ENCODE measurements at places on chromosomes 13 and 19.
A peak's percentile ranks its signal among the peaks of the same experiment; 100 is the strongest.

DNA sequence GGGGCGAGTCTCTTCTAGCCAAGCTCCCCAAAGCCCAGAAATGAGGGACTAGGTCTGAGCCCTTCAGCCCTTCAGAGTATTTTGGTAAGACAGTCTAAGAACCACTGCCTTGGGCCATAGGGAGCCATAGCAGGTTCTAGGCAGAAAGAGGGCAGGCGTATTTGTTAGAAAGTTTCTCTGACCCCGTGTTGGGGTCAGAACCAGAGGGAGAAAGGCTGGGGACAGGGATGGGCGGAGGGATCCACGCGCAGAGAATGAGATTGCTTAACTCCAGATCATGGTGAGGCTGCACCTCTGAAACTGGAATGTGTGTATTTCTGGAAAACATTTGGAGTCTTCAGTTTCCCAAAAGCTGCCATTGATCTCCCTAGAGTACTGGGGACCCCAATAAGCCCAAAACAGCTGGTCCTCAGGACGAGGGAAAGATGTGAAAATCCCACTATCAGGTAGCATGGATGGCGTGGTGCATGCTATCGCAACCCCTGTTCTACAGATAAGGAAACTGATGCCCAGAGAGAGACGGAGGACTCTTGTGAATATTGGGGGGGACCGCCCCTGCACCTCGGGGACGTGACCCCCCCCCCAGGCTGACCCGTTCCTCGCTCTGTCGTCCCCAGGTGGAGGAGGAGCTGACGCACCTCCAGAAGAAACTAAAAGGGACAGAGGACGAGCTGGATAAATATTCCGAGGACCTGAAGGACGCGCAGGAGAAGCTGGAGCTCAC, 703 bp upstream of the TPM4 start:
- DNase-seq: no peak

DNA sequence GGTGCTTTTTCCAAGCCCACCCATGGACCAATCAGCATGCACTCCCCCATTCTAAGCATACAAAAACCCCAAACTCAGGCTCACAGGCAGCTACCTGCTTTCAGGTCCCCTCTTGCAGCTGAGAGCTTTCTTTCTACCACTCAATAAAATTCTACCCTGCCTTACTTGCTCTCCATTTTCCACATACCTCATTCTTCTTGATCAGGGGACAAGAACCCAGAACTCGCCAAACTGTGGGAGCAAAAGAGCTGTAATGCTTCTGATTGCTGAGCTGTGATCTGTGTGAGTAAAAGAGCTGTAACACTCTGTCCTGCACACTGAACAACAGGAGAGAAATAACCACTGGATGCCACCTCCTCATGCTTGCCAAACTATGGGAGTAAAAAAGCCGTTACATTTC, 972.1 kb downstream of the SLITRK5 start:
- DNase-seq: no peak

DNA sequence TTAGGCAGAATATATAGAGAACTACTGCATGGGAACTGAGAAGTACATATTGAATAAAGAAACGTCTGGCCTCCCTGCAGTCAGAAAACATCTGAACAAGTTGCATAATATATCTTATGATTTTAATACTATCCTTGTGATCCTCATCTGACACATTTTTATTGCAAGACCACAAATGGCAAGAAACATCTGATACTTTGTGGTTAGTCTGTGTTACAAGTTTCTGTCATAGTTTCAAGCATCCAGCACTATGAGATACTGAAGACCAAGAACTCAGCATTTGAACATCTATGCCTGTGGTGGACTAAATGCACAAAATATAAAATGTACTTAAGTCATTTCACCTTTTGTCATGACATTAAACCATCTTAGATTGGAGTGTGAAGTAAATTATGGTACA, 1175.8 kb upstream of the MIR17HG start:
- DNase-seq: no peak

- no peak for DNase-seq
Observed at GRCh38 chr19:32869369-32869965, at the start of gene SLC7A9. Gene SLC7A9 (minus strand): TSS chr19:32869767. CDS start chr19:32868534, 1,233 bp downstream.

- peak; percentile 23 for DNase-seq
Observed at GRCh38 chr13:42996584-42996983, 4.5 kb upstream of the EPSTI1 start.

DNA sequence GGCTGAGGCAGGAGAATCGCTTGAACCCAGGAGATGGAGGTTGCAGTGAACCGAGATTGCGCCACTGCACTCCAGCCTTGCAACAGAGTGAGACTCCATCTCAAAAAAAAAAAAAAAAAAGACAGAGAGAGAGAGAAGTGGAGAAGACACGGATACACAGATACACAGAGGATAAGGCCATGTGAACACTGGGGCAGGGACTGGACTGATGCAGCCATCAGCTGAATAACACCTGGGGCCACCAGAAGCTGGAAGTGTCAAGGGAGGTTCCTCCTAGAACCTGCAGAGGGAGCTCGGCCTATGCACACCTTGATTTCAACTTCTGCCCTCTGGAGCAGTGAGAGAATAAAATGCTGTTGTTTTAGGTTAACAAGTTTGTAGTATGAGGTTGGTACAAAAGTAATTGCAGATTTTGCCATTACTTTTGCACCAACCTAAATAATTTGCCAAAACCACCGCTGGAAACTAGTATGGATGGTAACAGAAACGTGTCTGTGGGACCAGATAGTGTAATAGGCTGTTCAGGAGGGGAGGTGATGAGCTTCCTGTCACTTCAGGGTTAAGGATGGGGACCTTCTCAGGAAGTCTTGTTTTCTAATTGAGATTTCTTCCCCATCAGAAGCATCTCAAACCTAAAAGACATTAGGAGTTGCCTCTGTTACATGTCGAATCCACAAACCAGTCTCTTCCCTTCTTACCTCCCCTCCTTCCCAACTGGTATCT, 36.4 kb upstream of the IGSF23 start:
- peak; percentile 58 for DNase-seq

DNA sequence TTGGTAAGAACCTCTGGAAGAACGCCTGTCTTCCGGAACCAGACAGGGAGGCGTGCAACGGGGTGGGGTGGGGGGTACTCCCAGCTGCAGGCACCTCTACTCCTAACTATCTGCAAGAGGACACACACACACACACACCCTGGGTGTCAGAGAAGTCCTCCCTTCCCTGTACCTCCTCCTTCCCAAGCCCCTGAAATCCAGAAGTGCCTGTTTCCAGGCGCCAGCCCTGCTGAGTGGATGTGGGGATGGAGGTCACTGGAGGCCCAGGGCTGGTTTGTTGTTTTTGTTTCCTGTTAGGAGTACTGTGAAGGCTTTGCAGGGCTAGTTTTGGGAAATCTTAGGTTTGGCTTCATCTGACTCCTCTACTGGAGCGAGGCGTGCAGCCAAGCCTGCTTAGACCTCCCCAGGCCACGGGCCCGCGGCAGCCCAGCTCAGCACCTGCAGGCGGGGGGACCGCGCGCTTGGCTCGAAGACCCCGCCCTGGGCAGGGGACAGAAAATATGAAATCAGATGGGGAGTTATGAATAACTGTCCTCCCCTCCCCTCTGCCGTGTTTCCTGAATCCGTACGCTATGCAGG, 36.4 kb downstream of the SOX1 start:
- no peak for DNase-seq

- peak; percentile 44 for DNase-seq
Observed at GRCh38 chr19:37977992-37978391, 71.0 kb downstream of the SIPA1L3 start.

DNA sequence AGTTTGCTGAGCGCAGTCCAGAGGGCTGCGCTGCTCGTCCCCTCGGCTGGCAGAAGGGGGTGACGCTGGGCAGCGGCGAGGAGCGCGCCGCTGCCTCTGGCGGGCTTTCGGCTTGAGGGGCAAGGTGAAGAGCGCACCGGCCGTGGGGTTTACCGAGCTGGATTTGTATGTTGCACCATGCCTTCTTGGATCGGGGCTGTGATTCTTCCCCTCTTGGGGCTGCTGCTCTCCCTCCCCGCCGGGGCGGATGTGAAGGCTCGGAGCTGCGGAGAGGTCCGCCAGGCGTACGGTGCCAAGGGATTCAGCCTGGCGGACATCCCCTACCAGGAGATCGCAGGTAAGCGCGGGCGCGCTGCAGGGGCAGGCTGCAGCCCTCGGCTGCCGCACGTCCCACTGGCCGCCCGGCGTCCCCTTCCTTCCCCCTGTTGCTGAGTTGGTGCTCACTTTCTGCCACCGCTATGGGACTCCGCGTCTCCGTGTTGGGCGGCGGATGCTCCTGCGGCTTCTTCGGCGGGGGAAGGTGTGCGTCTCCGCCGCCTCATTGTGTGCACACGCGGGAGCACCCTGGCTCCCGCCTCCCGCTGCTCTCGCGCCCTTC, 772 bp downstream of the GPC6 start:
- peak; percentile 35 for DNase-seq

DNA sequence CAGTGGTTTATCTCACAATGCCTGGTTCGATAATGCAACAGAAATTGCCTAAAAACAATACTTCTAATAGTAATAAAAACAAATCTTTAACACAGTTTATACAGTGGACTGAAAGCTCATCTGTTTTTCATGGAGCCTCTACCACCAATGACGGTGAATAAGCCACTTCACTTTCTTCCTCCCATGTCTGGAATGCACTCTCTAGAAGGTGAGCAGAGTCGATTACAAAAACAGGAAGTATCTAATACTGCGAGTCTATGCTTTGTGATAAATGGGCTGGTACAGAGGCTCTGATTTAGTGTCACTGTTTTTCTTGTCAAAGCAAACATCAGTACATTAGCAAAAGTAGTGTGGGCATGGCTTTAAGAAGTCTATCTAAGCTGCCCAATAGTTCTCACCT, 1348.6 kb upstream of the SLC10A2 start:
- DNase-seq: no peak

- DNase-seq: peak; percentile 83
Observed at GRCh38 chr19:31553112-31553845, 204.0 kb upstream of the TSHZ3 start.

DNA sequence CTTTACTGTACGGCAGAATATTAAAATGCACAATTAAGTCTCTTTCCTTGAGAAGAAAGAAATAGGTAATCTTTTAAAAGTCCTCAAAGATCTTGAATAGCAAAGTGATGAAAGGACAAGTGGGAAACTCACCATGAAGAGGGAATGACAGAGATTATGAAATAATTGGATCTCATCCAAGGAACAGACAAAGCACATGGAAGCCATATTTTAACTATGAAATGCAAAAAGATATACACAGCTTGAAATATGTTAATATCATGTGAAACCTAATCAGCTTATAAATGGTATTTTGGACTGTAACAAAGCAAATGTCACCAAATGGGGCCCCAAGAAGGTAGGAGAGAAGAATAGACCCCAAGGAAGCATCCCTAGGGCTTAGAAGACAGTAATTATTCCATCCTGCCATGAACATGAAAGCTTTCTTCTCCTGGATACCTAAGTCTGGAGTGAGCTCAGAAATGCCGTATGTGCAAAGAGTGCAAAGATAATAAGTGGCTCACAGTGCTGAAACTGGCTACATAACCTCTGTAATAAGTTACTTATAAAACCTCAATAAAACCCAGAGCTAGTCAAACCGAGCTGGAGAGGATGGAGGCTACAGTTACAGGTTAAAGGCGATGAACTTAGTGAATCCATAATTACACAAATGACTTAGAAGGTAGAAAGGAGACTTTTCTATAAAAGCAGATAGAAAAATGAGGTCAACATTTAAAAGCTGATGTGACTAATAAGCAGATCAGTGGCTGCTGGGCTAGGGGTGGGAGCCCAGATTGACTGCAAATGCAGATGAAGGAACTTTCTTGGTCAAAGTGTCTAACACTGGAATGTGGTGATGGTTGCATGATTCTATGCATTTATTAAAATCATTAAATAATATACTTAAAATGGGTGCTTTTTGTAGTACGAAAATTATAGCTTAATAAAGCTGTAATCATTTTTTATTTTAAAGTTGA, 34.4 kb downstream of the DCLK1 start:
- DNase-seq: no peak

DNA sequence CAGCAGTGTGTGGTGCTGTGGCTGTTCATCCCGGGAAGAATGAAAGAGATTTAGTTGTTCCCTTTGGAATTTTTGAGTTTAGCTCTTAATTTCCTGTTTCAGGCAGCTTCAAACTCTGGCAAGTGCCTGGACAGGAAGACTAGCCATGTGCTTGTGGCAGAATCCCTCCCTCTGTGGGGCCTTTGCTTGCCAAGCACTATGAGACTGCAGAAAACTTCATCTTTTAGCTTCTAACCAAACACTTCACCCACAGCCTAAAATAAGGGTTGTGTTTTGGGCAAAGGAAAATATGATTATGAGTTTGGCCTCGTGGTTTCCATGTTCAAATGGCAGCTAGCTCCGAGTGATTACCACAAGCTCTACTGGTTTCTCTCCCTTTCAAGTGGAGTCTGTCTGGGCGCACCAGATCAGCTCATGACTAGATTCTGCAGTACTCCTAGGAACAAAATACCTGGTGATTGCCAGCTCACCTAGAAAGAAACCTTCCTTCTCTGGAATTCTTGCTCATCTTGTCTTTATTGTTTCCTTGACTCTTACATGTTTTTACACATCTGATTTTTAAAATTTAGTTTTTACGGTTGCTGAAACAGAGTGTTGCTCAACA, 707.5 kb downstream of the SLITRK6 start:
- no peak for DNase-seq

DNA sequence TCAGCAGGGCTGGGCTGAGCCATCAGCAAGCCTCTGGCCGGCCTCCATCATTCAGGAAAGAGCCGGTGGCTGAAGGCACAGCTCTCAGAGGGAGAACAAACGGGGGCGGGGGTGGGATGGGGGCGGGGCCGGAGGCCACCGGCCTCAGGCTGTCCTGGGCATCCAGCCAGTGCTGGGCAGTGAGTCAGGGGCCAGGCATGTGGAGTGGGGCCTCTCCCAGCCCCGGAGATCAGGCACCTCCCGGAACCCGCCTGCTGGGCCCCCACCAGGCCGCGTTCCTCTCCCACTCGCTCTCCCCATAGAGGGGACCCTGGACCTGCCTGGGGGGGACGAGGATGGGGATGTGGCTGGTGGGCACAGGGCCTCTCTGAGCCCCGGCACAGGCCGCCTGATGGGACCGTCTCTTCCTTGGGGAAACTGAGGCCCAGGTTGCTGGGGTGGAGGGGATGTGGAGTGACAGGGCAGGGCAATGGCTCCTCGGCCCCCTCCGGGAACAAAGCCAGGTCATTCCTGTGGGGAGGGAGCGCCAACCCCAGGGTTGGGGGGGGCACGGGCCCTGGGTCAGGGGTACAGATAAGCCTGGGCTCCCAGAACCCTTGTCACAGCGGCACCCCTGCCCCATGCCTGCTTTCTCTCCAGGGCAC, 12.9 kb downstream of the SPC24 start:
- DNase-seq: peak; percentile 90

- DNase-seq: no peak
Observed at GRCh38 chr13:103145442-103145841, 79.2 kb upstream of the SLC10A2 start.

DNA sequence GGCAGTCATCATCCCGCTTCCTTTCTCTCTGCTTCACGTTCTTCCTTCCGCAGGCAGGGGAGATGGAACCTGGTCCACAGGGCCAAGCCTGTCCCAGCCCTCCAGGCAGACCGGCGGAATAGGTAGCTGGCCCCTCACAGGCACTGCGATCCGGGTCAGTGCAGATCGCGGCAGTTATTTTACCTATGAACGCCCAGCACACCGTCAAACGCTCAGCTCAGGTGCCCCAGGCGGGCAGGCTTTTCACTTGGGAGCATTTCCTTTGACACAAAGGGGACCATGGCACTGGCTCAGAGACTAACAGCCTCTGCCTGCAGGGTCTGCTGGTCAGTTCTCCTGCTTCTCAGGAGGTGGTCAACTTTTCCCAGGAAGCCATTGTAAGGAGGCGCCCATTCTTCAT, 97.0 kb upstream of the ZNF98 start:
- DNase-seq: no peak

Measured in urothelium cell line (cell line).